ENCODE measurements at places on chromosomes 1 and 21.

DNA sequence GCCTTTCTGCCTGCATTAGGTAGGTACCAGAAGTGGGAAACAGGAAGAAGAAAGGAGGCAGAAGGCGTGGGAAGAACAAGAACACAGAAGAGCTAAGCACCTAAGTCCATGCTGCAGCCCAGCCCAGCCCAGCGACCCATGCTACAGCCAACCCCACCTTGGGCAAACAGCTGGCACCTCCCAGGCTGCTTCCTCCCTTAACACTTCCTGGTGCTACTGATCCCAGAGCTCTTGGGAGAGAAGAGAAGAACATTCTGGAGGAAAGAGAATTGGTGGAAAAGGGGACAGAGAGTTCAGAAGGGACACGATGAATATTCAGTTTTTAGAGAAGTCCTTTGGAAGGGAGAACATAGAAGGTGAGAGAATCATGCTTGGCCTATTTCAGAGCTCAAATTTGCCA, 28.5 kb downstream of the PLEKHA6 start:
- DNase-seq: no peak

- no peak for DNase-seq
Observed at GRCh38 chr1:185427776-185428175, 110.7 kb upstream of the IVNS1ABP start.

DNA sequence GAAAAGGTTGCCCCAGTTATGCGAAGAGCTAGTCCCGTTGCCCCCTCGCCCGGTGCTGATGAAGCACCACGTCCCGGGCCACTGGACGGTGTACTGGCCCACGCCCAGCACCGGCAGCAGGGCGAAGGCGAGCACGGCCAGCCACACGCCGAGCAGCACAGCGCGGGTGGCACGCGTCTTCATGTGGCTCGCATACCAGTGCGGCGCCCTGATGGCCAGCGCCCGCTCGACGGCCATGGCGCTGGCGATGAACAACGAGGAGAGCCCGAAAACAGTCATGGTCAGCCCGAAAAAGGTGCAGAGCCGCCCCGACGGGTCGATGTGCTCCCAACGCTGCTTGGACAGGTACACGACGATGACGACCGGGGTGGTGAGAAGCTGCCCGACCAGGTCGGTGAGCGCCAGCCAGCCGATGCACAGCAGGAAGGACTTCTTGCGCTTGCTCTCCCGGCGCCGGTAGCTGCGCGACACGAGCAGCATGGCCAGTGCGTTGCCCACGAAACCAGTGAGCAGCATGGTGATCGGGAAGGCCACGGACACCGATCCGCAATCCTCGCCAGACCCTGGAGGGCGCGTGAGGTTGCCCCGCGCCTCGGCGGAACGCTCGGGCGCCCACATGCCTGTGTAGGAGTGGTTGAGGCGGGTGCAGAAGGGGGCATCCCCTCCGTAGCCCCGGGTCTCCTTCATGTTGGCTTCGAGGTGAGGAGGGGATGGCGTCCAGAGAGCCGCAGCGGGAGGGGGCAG, 553 bp downstream of the PTGER3 start:
- no peak for DNase-seq

DNA sequence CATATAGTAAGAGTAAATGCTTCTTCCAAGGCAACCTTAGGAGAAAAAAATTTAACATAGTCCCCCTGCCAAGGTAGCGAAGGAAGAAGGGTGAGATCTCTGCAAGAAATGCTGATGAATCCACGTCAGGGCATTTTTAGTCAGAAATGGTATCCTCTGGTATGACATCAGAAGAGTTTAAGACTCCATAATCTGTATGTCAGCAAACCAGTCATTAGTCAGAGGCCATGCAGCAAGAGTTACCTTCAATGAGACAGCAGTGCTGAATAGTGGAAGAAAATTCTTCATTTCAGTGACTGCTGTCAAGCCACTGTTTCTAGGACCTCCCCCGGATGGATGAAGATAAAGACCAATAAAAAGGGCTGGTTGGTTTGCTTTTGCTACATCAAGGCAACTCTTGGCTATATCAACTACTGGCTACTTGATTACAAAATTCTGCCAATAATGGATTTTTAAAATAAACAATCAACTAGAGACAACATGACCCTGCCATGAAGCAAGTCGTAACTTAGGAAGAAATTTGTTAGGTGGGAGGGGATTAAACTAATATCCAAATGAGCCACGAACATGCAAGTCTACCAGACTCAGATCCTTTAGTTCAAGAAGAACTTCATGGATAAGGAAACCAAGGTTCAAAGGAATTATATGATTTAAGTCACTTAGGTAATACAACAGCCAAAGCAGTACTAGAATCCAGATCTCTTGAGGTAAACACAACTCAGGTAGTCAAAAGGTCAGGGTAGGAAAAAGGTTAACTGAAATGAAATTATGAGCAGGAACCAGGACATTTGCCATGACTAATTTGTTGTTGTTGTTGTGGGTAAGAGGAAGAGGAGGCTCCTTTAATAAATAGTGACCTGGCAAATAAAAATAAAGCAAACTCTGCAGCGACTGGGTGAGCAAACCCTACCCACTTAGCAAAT, 25.6 kb upstream of the GUCA2A start:
- DNase-seq: no peak

- no peak for DNase-seq
Observed at GRCh38 chr1:240295811-240296210, 204.1 kb downstream of the FMN2 start.

DNA sequence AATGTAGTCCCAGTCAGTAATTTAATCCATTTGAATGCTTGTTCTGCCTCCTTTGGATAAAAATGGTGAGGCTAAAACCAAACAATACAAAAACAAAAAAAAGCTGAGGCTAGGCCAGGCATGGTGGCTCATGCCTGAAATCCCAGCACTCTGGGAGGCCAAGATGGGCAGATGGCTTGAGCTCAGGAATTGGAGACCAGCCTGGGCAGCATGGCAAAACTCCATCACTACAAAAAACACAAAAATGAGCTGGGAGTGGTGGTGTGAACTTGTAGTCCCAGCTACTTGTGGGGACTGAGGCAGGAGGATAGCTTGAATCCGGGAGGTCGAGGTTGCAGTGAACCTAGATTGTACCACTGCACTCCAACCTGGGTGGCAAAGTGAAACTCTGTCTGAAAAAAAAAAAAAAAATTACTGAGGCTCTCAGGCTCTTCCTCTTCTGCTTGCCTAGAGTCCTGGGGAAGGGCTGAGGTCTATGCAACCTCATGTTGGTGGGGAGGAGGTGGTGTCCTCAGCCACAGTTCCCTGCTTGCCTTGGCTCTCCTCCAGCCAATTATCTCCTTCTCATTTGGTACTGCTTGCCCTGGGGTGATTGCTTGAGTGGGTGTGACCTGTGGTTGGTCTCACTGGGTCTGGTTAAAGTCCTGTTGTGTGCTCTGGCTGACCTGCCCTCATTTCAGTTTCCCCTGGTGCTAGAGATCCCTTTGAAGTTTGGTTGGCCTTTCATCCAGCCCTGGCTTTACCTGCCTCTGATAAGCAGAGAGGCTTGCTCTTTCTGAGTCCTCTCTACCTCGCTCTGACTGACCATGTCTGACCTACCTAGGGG, 20.9 kb downstream of the S1PR1 start:
- DNase-seq: no peak

DNA sequence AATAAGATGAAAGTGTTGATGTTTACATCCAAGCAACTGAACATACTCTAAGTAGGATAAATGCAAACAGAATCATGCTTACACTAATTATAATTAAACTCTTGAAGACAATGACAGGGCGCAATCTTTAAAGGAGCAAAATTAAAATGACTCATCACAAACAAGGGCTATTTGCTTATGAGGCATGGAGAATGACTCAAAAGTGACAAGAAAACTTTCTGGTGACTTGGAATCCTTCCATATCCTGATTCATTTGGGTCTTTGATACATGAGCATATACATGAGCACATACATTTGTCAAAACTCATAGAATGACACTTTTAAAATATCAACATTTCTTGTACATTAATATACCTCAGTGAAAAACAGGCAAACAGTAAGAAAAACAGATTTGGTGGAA, 1632.3 kb downstream of the KCNT2 start:
- peak; percentile 72 for DNase-seq

GRCh38 chr1:202689082-202689481, 21.2 kb downstream of the SYT2 start:
- DNase-seq: no peak

DNA sequence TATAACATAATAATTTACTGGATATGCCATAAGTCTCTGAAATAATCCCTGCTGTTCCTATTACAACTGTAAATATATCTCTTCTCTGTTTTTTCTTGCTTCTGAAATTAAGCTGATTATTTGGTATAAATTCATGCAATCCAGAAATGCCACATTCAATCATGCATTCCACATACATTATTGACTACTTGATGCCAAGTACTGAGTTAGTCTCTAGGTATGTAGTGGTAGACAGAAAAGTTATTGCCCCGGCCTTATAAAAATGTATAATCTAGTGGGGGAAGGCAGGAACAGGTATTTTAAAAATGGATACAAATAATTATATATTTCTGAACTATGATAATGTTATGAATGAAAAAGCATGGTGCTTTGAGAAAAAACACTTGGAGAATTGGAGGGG, 338.6 kb upstream of the SNX7 start:
- peak; percentile 59 for DNase-seq

DNA sequence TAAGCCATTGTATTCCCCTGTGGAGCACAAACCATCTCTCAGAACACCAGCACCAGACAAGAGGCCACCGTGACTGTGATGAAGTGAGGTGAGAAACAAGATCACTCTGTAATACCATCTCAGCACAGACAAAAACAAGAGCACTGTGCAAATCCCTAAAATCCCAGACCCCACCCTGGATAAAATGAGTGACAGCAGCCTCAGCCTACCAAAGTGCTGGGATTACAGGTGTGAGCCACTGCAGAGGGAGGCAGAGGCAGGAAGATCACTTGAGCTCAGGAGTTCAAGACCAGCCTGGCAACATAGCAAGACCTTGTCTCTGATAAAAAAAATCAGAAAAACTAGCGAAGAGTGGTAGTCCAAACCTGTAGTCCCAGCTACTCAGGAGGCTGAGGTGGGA, 23.4 kb downstream of the SLC30A10 start:
- DNase-seq: no peak

DNA sequence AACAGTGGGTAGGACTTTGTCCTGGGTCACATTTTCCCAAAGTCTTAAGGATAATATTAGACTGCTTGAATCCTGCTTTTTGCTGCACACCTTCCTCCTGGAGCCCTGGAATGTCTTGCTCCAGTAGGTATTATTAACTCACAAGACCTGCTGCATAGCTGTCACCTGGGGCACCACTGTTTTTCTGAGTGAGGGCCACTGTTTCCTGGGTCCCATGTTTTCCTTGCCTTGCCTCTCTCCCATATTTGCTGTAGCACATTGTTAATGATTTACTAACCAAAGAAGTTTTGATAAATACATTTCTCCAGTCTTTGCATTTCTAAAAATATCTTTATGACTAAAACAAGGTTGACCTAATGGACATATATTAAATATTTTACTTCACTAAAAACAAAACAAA, 22.5 kb upstream of the FCAMR start:
- no peak for DNase-seq

- DNase-seq: peak; percentile 44
Observed at GRCh38 chr1:174769961-174770549, 229.7 kb upstream of the CACYBP start.

DNA sequence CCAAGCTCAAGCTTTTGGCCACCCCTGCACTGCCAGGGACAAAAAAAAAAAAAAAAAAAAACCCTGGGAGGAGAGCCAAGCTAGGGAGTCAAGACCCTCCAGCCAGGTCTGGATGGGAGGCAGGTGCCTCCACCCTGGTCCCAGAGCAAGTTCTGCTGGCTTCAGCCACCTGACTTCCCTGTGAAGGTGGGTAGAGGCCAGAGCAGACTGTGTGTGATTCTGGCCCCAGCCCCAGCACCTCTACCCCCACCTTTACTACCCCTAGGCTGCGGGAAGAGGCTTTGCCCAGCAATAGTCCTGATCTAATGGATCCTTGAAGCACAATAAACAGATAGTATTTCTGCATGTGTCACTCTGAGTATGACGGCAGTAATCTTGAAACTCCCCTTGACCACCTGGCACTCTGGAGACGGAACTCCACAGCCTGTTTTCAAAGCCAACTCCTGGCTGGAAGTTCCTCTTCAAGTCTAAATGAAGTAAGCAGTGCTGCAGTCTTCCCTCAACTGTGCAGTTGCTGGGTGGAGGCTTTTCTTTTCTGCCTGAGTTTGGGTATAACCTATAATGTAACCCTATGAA, 9.8 kb downstream of the PDZK1IP1 start:
- DNase-seq: no peak

DNA sequence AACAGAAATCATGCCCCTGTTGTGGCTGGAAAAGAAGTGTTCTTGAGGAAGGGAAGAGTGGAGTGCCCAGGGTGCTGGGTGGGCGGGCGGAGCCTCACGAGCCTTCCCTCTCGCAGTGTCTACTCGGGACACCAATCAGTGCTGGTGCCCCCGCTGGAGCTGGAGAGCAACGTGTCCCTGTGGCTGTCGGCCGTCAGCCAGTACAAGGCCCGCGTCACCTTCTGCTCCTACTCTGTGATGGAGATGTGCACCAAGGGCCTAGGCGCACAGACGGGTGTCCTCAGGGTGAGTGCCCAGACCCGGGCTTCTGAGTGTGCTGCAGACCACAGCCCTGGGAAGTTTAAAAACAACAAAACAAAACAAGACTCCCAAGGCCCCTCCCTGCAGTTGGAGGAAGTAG, 47.4 kb downstream of the S100B start:
- DNase-seq: no peak

GRCh38 chr1:98051065-98051675, 130.3 kb upstream of the DPYD start:
- DNase-seq: peak; percentile 74

DNA sequence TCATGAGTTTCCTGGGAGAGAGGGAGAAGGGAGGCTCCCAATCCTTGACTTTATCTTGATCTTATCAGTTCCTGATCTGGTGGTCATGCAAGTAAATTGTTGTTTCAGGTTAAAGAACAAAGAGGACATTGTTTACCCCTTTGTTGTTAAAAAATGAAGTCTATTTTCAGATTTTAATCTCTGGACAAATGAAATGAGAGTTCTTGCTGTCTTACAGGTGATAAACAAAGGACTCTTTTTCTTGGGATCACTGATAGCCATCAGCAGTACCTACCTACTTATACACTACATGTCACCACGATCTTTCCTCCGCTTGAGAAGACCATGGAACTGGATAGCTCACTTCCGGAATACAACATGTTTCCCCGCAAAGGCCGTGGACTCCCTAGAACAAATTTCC, 48.4 kb downstream of the CHML start:
- DNase-seq: peak; percentile 17

GRCh38 chr1:87024936-87025540, 110.6 kb downstream of the HS2ST1 start:
- peak; percentile 55 for DNase-seq

GRCh38 chr1:64005801-64006200, 197.6 kb upstream of the UBE2U start:
- no peak for DNase-seq

- no peak for DNase-seq
Observed at GRCh38 chr1:199868777-199869176, 158.7 kb upstream of the NR5A2 start.

- no peak for DNase-seq
Observed at GRCh38 chr1:205692423-205692822, 12.1 kb upstream of the SLC45A3 start.

- DNase-seq: peak; percentile 40
Observed at GRCh38 chr1:235073968-235074522, 54.6 kb downstream of the TOMM20 start.

GRCh38 chr1:57725318-57725717, 301.5 kb upstream of the DAB1 start:
- no peak for DNase-seq

GRCh38 chr1:71809085-71809484, 473.3 kb downstream of the NEGR1 start:
- DNase-seq: no peak

GRCh38 chr1:31904339-31905092, 33.7 kb downstream of the PTP4A2 start:
- peak; percentile 15 for DNase-seq

All from bronchial epithelial cell (primary cell).